ENCODE measurements at places on chromosomes 6 and 20.

GRCh38 chr20:33709905-33710541 lies 10.1 kb downstream of the PXMP4 start:
- no peak for DNase-seq

DNA sequence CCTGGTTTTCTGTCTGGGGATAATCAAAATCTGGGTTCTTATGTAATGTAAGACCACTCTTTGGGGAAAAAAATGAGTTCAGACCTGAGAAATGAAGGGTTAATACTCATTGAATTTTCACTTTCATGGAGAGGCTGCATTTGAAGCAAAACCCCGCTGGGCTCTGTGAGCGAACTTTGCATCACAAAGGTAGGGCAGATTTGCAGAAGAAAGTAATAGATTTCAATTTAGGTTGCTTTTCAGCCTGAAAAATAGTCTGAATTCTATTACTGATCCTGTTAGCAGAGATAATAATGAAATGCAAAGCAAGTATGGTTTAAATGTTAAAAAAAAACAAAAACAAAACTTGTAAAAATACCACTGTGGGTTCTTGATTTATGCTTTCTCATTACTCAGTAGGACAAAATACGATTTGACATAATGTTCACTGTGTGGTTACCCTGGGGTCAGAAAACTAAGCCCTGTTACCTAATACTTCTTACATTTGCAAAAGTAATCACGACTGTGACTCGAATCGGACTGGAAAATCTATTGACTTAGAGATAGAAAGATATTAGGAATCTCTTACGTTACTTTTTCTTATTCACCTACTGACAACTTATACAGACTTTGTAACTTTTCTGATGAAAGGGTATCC lies 72.2 kb downstream of the UST start:
- no peak for DNase-seq

DNA sequence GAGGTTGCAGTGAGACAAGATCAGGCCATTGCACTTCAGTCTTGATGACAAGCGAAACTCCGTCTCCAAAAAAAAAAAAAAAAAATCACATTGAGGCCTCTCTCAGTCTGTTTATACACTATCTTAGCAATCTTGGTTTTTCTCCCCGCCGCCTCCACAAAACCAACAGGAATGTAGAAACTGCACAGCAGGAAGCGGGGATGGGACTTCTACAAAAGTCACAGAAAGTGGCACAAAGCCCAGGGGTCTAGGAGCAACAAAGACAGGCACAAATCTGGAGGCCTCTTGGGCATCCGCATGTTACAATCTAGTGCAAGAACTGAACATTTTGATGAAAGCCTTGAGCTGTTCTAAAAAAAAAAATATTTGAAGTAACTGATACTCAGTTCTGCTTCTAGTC lies 48.6 kb downstream of the KDM1B start:
- DNase-seq: no peak

DNA sequence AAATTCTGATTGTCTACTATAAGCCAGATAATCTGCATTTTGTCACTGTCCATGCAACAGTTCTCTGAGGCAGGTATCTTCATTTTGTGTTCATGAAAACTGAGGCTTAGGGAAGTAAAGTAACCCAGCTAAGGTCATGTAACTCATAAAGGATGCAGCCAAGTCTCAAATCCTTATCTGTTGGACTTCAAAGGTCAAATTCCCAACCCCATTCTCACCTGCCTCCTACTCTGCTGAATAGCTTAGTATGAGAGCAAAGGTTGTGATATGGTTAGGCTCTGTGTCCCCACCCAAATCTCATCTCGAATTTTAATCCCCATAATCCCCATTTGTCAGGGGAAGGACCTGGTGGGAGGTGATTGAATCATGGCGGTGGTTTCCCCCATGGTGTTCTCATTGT lies 90.1 kb downstream of the KLHL32 start:
- DNase-seq: no peak

GRCh38 chr20:4060064-4060795 lies 44.9 kb upstream of the RNF24 start:
- no peak for DNase-seq

GRCh38 chr6:121748850-121749249 lies 313.4 kb downstream of the GJA1 start:
- DNase-seq: no peak

GRCh38 chr6:47075741-47076421 lies 33.7 kb upstream of the ADGRF1 start:
- DNase-seq: no peak

- DNase-seq: no peak
These were observed 230.2 kb upstream of the THEMIS start for GRCh38 chr6:128131036-128131435.

- no peak for DNase-seq
These were observed 80.6 kb upstream of the BEND6 start for GRCh38 chr6:56874328-56874727.

DNA sequence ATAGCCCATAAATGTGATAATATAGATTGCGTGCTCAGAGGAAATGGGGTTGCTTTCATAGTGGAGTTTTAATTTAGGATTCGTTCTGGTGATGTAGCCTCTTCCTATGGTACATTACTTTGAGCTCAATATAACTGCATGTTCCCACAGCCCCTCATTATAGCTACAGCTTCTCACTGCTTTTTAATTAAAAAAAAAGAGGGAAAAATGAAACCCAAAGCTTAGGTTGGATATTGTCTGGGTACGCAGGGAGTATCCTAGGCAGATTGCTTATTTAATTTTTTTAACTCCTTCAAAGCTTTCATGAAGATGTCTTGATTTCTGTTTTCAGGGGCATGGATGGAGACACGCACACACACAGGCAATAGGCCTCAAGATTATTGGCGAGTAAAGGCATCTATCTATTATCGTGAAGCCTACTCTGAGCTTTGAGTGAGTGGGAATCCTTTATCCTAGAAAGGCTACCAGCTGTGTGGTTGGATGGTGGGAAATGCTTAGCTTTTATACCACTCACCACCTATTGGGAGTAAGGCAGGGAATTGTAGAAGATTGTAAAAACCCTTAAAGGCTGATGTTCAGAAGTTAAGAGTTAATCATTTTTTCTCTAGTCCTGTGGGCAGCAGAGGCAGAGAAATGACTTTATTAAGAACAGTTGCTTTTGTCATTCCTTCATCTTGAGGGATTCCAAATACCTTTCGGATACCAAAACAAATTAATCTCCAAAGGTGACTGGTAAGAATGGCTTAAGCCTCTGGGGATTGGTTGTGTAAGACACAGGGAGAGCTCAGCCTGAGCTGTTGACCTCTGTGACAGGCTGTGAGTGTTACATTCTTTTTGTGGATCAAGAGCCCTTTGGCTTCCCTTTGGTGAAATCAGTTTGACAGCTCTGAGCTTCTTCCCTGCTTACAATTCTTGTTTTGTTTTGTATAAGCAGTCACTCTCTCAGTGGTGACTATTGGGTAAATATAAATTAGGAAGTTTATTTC lies 33.4 kb downstream of the CTNNBL1 start:
- no peak for DNase-seq

DNA sequence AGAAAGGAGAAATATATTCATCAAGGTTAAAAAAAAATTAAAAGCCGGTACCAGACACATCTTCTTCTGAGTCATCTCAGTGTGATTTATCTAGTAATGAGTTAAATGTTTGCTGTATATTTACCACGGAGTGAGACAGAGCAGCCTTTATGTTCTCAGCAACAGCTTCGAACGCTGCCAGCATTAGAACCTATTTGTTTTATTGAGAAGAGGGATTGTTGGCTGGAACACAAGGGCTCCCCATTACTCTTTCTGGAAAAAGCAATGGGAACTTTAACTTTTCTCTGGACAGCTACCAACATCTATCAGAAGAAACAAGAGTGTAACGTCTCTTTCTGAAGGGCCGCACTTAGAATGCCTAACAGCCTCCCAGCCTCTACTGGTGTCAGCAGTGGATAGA lies 105.3 kb upstream of the TAB2 start:
- DNase-seq: no peak

DNA sequence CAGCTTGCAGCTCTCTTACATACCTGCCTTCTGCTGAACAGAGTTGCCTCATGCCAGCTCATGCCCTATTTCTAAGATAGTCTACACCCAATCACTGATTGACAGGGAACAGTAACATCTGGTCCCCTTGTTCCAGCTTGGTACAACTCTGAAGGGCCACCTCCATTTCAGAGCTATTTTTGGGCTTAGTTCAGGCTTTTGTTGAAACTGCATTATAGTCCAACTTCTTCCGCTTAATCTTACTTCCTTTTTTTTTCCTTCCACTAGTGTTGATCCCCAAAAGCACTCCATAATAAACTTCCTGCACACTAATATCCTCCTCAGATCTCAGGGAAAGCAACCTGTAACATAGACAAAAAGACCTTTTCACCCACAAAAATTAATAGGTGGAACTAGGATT lies 65.7 kb upstream of the TNFRSF21 start:
- no peak for DNase-seq

DNA sequence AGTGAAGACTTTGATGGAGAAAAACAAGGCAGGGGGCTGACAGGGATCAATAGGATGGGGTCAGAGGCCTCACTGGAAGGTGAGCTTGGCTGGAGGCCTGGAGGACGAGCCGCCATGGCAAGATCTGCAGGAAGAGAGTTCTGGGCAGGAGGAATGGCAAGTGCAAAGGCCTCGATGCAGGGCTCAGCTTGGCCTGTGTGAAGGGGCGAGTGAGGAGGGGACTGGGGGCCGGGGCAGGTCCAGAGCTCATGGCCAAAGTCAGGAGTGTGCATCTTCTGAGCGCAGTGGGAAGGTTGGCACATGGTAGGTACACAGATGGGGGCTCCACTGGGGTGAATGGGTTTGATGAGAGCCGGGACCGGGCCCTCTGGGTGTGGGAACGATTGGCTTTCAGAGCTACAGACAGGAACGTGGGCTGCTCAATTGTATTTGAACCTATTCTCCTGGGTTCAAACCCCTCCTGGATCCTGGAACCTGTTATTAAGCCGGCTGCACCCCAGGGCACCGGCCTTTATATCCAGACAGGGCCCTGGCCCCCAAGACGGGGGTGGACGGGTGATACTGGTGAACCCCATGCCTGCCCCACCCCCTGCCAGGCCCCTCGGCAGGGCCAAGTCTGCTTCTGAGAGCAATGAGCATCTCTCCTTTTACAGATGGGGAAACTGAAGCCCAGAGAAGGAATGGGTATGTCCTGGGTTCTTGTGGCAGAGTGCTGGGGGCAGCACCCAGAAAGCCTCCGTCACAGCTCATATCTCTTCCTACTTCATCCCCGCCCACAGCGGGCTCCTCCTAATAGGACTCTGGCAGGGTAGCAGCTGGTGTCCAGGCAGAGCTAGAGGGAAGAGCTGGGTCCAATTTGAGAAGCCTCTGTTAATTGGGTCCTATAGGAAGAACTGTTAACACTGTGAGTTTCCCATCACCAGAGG lies 106.1 kb downstream of the CEBPB start:
- no peak for DNase-seq

DNA sequence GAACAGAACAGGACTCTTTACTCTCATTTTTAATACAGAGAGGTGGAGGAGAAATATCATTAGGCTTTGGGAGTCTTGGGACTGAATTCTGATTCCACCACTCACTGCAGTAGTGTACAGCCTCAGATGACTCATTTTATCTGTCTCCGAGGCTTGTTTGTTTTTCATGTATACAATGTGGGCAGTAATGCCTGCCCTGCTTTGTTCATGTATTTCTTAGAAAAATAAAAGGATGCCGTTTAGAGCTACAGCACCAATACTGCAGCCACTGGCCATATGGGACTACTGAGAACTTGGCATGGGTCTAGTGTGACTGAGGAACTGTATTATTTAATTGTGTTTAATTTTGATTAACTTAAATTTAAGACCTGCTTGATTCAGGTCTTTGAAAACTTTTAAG lies 41.2 kb upstream of the JAG1 start:
- no peak for DNase-seq

DNA sequence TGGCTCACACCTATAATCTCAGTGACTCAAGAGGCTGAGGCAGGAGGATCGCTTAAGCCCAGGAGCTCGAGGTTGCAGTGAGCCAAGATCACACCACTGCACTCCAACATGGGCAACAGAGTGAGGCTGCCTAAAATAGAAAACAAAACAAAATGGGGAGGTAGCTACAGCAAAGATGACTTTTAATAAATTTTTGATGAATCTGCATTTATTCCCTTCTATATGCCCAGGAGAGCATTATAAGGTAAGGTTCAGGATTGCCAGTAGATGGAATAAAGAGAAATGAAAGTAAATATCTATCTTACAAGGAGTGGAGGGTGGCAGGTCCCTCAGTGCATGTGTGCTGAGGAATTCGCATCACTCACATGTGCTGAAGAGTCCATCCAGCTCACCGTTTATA lies 24.2 kb downstream of the UNC5CL start:
- DNase-seq: no peak

GRCh38 chr6:17987697-17988421 lies 424 bp upstream of the KIF13A start:
- DNase-seq: no peak

DNA sequence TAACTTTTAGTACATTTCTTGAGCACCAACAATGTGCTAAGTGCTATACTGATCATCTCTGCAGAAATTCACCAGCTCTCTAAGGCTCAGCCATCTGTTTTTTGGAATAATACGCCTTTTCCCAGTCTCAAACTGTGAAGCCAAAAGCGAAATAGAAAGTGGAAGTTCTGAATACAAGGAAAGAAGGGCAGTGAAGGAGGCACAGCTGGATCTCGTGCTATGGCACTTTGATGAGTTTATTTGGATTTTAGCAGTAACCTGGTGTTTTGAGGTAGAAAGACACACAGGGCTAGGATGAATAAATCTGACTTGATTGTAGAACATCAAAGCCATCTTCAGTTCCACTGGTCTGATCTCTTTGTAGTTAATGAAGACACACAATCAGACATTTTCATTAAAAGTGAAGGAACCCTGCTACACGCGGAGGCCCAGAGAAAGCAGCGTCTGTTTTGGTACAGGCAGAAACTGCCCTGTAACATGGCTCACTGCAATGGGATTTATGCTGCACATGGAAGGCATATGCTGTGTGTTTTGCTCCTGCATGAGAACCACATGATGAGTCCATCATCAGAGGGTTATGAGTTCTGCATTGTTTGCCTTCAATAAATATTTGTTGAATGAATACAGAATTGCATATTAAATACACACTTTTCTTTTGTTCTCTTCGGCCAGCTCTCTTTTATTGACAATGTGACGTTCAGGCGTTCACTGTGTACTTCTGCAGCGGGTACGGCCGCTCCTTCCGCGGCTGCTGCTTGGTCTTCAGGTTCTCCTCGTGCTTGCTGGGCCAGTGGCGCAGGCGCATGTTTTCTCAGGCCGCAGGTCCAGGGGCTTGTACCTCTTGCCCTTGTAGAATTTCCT lies 100.9 kb downstream of the PREP start:
- DNase-seq: no peak

- no peak for DNase-seq
These were observed 95.2 kb downstream of the YTHDF1 start for GRCh38 chr20:63120808-63121090.

GRCh38 chr6:105935416-105935815 lies 150.7 kb upstream of the PRDM1 start:
- no peak for DNase-seq

GRCh38 chr6:137923866-137924653 lies 57.0 kb downstream of the TNFAIP3 start:
- DNase-seq: no peak

GRCh38 chr20:24481173-24481572 lies 11.7 kb downstream of the SYNDIG1 start:
- DNase-seq: no peak

GRCh38 chr6:124069230-124069950 lies 265.7 kb downstream of the NKAIN2 start:
- DNase-seq: no peak

- no peak for DNase-seq
These were observed 314.5 kb downstream of the COL12A1 start for GRCh38 chr6:74891349-74891831.

All from stimulated activated CD4-positive, alpha-beta T cell treated with anti-CD3 and anti-CD28 coated beads, TNF-alpha, amount 100 ng/mL, for 48 hours (primary cell).